Hepatic stellate cell (primary cell): ENCODE measurements at places on chromosomes 6 and 20.

DNA sequence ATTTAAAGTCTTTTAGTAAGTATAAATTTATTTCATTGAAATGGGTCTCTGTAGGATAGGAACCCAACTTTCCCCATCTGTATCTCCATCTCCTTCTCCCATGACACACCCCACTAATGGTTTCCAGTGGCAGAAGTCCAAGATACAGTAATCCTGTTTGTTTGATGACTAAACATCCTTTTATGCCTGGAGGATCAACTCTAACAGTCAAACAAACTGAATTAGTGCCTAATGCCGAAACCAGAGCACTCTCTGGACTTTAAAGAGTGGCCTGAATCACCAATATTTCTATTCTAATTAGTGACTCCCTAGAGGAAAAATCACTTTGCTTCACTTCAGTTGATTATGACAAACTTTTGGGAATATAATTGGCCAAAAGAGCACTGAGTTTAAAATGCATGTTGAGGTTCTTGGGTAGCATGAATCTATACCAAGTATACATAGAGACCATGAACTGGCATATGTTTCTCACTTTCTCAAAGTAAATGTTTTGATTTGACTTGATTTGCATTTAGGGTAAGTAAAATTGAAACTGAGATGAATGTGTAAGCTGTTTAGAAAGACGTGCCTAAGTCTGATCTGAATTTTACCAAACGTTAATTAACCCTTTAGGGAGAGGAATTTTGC is 776.4 kb upstream of the NRSN1 start:
- peak; percentile 16 for DNase-seq

GRCh38 chr6:6414931-6415330 is 94.5 kb upstream of the F13A1 start:
- DNase-seq: no peak

DNA sequence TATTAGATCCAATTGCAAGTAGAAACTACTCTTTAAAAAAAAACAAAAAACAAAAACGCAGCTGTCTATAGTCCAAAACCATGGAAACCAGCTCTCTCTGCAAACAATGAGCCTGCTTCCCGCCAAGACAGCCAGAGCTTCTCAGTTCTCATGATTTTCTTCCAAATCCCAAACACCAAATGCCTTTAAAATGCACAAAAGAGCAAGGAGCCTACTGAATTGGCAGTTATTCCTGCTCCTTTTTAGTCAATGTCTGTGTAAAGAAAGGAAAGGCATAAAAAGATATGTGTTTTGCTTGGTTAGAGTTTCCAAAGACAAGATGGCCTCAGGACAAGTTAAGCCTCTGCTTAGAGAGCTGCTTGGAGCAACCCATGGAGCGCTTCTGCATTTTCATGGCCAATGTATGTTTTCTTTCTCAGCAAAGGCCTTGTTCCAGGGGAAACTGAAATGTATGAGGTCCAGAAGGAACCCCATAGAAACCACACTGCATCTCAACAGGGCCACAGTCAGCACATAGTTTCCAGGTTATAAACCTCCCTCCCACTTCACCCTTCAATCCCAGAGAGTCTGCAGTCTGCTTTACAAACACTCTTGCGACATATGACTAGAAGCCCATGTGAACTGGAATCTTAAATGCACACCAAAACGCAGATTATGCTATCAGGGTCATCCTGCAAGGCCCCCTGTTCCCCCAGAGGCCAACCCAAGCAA is 209.3 kb upstream of the TAB2 start:
- DNase-seq: no peak

GRCh38 chr6:124679387-124679786 is 282.9 kb upstream of the RNF217 start:
- DNase-seq: no peak

DNA sequence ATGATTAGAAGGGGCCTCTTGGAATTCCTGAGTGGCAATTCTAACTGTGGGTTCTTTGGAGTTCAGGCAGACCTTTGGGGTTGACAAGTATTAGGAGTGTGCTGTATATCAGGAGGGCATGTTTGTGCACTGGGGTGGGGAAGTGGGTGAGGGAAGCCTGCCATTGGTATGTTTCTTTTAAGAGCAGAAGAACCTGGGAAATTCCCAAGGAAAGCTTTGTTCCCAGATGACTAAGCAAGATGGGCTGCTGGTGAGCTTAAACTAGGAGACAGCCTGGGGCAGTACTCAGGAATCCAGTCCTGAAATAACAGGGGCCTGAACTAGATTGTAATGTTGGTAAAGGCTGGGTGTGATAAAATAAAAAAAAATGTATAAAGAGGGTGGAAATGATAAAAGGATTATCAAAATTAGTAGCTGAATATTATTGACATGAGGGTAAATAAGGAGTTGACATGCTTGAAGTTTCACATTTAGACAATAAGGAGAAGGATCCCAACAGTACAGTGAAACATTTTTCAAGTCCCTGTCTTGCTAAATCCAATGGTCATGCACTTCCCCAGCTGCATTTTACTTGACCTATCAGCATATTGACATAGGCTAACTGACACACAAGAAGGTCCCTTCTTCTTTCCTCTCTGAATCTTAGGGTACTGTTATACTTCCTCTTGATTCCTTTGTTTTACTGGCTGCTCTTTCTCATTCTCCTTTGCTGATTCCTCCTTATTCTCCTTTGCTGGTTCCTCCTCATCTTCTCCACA is 18.4 kb upstream of the IFNGR1 start:
- no peak for DNase-seq

- DNase-seq: no peak
Observed at GRCh38 chr6:106600329-106600728, 29.0 kb downstream of the RTN4IP1 start.

DNA sequence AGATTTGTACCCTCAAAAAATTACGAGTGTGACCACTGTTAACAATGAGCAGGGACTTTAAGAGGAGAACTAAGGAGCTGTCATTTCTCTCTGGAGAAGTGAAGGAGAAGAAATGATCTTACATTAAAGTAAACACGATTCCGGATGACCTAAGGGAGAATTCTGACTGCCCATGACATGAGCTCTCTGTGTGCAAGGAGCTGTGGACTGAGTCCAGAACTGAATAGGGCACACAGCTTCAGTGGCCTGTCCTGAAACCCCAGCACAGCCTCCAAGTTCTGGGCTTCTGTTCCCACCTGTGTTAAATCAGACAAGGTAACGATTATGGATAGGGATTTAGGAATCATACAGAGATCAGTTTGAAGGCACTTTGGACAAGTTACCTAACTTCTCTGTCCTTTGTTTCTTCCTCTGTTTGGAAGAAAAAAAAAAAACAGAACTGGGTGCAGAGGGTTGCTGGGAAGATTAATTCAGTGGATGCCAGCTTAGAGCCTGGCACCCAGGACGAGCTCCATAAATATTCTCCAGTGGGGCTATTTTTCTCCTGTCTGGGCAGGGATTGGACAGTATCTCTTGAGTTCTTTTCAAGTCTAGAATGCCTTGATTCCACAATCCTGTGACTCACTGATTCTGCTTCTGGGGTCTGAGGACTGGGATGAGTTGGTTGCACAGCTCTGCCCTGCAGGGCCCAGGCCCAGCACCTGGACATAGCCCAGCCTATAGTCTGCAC is 65.7 kb downstream of the MRPL14 start:
- no peak for DNase-seq

DNA sequence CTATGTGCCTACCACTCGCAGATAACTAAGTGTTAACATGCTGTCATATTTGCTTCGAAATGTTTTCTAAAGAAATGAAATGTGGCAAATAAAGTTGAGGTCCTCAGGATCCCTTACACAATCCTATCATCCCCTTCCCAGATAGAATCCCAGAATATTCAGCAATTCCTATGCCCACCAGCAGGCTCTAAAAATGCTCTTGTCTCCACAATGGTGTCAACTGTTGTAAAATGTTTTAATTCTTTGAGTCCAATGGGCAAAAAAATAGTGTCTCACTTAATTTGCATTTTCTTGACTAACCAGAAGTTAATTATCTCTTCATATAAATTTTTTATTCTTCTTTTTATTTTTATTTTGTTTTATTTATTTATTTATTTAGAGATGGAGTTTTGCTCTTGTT is 103.9 kb upstream of the MAP7 start:
- no peak for DNase-seq

GRCh38 chr6:5098501-5099270 is 13.5 kb downstream of the PPP1R3G start:
- DNase-seq: no peak

- no peak for DNase-seq
Observed at GRCh38 chr6:1324936-1325335, 13.0 kb downstream of the FOXQ1 start.

DNA sequence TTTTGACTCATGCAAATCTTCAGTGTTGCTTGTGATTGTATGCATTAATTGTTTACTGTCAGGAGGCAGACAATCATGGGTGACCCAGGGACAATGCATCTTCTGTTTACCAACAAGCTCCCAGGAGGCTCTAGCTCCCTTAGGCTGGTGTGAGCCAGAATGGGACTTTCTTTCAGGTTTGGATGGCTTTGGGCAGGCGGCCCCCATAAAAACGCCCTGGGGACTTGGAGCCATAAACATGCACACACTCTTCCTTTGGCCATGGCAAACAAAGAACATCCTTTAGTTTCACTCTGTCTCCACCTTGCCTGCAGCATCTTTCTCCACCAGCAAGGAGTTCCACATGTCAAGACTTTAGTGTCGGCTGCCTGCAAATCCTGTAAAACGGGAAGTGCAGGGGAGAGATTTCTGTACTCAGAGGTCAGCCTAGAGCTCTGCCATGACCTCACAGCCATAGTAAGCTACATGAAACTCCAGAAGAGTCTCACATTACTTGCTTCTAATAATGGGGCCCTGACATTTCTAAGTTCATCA is 127.6 kb downstream of the MAP3K7 start:
- no peak for DNase-seq

DNA sequence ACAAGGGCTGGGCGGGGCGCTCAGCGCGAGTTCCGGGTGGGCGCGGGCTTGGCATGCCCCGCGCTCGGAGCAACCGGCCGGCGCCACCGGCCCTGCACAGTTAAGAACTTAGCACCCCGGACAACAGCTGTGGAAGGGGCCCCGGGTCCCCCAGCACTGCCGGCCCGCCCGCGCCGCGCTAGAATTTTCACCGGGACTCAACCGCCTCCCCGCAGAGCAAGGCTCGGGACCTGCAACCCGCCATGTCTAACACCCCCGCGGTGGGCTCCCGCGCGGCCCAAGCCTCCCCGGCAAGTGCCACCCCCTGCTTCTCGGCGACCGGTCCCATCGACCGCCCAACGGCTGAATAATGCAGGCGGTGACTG is 5.2 kb upstream of the PSMG4 start:
- no peak for DNase-seq

DNA sequence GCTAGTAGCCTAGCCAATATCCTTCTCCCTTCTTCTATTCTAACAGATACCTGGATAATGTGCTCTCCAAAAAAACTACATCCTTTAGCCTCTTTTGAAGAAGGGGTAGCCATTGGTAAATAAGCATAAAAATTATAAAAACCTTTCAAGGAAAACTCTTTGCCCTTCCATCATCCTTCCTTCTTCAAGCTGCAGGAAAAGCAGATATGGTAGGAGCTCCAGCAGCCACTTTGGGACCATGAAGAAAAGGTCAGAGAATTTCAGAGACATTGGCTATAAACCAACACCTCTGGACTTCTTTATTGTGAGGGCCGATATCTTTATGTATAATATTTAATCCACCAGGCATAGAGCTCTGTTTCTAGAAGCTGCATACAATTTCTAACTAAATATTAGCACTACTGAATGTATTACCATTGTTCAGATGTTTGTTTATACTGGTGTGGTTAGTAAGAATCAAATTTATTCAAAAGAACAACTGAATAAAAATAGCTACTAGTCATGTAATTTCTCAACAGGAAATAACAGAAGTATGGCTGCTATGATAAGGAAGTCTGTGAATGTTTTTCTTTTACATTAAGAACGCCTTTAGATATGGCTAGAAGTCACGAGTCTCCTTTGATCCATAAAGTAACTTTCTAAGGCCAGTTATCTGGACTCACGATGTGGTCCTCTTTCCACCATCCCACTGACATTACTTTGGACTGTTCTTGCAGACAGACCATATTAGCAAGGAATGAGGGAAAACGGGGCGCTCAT is 32.2 kb downstream of the MYLK4 start:
- DNase-seq: no peak

DNA sequence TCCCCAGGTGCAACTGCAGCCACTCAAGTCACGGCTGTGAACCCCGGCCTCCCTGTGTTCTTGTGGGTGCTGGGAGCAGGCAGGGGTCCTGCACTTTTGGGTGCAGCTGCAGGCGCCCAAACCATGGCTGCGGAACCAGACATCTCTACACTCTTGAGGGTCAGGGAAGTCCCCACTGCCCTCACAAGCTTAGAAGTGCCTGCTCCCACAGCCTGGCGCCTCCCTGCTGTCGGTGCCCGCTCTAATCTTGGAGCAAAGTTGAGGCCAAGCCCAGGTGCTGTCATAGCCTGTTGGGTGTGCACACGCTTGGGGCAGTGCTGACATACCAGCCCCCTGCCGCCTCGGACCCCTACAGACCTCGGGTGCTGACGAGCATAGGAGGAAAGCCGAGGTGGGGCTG is 6.2 kb downstream of the DEFB132 start:
- DNase-seq: no peak

DNA sequence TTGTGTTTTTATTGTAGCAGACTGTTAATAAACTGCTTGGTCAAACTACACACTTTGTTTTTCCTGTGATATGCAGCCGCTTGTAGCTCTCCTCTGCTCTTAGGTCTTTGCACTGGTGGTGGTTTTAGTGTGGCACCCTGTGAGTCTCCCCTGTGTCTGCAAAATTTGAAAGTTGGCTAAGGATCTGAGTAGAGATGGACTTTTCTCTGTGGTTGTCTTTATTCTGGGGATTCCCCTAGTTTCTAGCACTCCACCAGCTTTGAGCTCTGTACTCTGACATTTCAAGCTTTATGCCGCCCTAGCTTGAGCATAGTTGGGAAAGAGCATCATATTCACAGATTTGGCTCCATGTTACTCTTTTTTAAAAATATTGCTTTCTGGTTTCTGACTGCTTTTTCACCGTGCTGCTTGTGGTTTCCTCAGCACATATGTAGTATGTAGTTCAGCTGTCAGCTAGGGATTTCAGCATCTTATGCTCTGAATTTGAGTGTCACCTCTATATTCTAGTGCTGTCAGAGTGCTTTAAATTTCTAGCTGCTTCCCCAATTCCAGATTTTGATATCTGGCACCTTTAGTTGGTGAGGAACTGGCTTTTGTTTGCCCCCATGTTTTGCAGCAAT is 25.4 kb downstream of the CDYL start:
- DNase-seq: no peak

- DNase-seq: no peak
Observed at GRCh38 chr6:44734886-44735629, 347.6 kb downstream of the CDC5L start.

DNA sequence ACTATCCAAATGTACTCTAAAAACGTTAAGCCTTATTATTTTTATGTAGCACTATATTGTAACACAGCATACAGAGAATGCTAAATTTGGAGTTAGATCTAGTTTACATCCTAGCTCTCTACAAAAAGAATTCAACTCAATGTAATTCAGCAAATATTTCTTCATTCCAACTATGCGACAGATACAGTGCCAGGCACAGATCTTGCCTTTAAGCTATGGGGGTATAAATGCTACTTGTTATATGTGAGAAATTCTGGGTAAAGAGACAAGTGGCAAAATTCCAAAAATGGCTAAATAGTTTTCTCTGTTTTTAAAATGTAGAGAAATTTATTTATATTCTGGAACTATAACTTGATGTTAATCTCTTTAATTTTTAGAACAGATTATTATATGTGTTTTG is 63.2 kb downstream of the SEL1L2 start:
- DNase-seq: no peak
